ENCODE measurements at places on chromosomes 13 and 19. TPM values are rescaled to one million over a fixed set of nuclear protein-coding genes. Genes with fewer than 3 reads are reported as not detected.

DNA sequence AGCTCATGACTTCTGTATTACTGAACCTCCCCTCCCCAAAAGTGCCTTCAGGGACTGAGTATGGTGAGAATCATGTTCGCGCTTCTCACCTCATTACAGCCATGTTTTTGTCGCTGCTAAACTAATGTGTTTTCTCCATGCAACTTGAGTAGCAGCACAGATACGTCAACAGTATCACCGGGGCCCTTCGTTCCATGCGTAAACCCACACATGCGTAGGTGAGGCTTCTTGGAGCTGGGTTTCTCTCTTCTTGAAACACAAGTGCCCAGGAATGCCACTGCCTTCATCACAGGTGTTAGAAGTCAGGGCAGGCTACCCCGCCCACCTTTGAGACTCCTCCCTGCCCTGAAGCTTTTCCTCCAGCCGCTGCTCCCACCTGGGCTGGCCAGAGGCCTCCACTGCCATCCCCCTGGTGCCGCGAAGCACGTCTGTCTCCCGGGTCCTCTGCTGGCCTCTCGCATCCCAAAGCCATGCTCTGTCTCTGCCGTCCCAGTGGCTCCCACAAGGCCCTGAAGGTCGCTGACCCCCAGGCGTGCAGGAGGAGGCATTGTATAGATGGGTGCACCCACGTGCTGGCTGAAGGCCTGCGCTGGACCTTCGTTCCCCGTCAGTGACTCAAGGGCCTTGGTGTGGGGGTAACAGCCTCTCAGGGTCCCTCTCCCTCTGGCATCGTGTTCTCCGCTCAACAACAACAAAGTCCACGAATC, 135.3 kb upstream of the MCF2L start:
- no peak overlapping the region for H3K27ac ChIP-seq
- no peak overlapping the region for H3K4me3 ChIP-seq
- H3K27me3 ChIP-seq: no peaks in the 10 kb centered on the region
- peaks cover 39% of the 10 kb centered on the region for H3K36me3 ChIP-seq
- peaks cover 4% of the 10 kb centered on the region for H3K4me1 ChIP-seq
- DNase-seq: no peak

- no peaks in the 10 kb centered on the region for H3K27me3 ChIP-seq
- no peak for DNase-seq
- H3K27ac ChIP-seq: no peak overlapping the region
- H3K4me3 ChIP-seq: no peak overlapping the region
- H3K36me3 ChIP-seq: no peaks in the 10 kb centered on the region
- H3K4me1 ChIP-seq: no peaks in the 10 kb centered on the region
Measured at GRCh38 chr13:37344056-37344455, 238.6 kb upstream of the CSNK1A1L start.

DNA sequence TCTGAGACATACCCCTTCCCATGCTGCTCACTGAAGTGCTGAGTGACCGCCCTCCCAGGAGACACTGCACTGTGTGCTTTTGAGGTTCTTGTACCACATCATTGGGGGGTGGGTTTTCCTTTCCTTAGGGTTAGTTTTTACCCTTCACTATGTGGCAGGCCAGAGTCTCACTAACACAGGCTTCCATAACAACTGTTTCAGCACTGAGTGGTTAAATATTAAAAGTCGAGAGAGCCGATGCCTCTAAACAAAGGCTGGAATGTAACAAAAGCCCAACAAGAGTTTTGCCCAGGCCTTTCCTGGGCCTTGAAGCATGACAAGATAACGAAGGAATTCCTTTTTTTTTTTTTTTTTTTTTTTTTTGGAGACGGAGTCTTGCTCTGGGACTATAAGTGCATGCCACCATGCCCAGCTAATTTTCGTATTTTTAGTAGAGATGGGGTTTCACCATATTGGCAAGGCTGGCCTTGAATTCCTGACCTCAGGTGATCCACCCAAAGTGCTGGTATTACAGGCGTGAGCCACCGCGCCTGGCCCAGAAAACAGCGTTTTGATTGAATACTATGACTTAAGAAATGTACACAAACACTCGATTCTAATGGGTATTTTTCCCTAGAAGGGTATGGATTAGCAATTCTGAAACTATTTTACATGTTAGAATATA, 46.5 kb downstream of the ZNF823 start:
- H3K4me3 ChIP-seq: no peak overlapping the region
- no peaks in the 10 kb centered on the region for H3K27me3 ChIP-seq
- H3K27ac ChIP-seq: no peak overlapping the region
- H3K36me3 ChIP-seq: no peaks in the 10 kb centered on the region

The ZNF135 gene
- total RNA-seq: 1.7 TPM

The EDNRB gene
- total RNA-seq: 62.2 TPM

The ZNF382 gene
- total RNA-seq: 4.0 TPM

DNA sequence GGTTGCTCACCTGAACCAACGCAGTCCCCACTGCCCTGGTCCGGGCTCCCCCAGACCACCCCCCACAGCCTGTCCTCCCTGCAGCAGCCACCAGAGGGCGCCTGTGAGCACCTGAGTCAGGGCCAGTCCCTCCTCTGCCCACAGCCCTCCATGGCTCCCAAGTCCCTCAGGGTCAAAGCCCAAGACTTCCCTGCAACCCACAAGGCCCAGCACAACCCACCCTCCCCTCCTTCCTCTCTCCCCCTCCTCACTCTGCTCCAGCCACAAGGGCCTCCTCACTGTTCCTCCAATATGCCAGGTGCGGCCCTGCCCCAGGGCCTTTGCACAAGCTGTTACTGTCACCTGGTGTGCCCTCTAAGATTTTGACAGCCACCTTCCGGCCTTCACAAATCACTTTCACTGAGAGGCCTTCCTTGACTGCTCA, 10.9 kb downstream of the GNA15 start:
- H3K4me1 ChIP-seq: peaks cover 27% of the 10 kb centered on the region
- H3K36me3 ChIP-seq: peaks cover 19% of the 10 kb centered on the region

- no peak overlapping the region for H3K4me3 ChIP-seq
- DNase-seq: no peak
- H3K27ac ChIP-seq: peak overlapping the region; percentile 75
Measured at GRCh38 chr19:15296353-15296752, 36.0 kb downstream of the BRD4 start.

- DNase-seq: no peak
- H3K36me3 ChIP-seq: no peaks in the 10 kb centered on the region
- H3K4me1 ChIP-seq: no peaks in the 10 kb centered on the region
- no peak overlapping the region for H3K4me3 ChIP-seq
- no peaks in the 10 kb centered on the region for H3K27me3 ChIP-seq
- no peak overlapping the region for H3K27ac ChIP-seq
Measured at GRCh38 chr13:87779426-87779825, 108.3 kb downstream of the SLITRK5 start.

DNA sequence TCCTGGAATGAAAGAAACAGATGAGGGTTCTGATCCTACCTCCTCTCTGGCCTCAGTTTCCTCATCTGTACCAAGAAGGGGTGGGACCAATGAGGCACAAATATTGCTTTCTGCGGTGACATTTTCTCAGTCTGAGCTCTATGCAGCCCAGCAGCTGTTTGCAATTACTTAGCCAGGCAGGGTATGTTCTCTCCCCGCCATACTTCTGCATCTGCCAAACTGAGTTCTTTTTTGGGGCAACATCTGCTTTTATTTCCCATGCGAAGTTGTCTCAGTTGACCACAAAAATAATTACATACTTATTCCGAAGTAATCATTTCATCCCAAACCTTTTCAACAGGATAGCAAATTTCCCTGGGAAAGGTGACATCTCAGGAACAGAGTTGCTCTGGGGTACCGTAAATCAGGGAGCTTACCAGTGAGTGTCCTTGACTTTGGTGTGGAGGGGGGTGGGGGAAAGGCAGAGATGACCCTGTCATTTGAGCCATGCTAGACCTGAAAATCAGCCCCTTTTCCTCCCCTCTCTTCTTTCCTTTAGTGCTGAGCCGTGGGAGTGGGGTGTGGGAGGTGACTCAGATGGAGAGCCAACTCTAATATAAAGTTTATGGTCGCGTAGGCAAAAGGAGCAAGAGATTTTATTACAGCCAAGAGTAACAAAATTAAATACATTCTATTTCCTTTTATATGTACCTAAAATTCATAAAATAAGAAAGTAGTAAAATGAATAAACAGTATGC, 165.7 kb upstream of the KL start:
- no peak overlapping the region for H3K4me3 ChIP-seq
- DNase-seq: no peak
- no peak overlapping the region for H3K27ac ChIP-seq
- no peaks in the 10 kb centered on the region for H3K4me1 ChIP-seq

- H3K27ac ChIP-seq: no peak overlapping the region
- no peak for DNase-seq
- no peak overlapping the region for H3K4me3 ChIP-seq
- H3K4me1 ChIP-seq: no peaks in the 10 kb centered on the region
Measured at GRCh38 chr13:111855191-111855590, 211.8 kb upstream of the SOX1 start.

DNA sequence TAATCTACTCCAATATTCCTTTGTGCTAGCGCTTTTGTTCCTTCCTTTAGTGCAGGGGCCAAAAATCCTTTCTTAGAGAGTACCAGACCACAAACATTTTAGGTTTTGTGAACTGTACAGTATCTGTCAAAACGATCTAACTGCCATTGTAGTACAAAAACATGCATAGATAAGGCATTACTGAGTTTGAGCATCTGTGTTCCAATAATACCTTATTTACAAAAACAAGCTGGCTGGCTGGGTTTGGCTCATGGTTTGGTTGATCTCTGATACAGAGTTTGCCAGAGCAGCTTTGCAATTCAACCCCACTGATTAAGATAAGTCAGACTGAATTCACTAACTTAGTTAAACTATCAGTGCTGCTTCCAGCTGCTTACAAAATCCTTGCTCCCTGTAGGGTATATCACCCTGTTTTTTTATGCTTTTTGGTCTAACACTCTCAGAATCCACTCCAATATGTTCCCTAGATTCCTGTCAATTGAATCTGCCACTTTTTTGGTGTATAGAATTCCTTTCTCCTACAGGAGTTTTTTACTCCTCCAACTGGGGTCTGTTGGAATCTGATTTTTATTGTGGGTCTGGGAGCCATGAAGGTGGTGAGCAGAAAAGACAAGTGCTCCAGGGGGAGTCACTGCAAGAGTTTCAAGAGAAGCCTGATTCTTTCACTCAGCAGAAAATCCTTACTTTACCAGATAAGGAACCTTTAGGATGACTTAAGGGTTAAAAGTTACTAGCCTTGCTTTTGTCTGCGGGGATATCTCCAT, 1399.4 kb downstream of the EFNB2 start:
- no peak for DNase-seq
- no peaks in the 10 kb centered on the region for H3K27me3 ChIP-seq
- H3K27ac ChIP-seq: no peak overlapping the region
- no peaks in the 10 kb centered on the region for H3K4me1 ChIP-seq
- no peaks in the 10 kb centered on the region for H3K36me3 ChIP-seq
- no peak overlapping the region for H3K4me3 ChIP-seq

The CNFN gene
- 0.46 TPM for total RNA-seq

The STOML3 gene
- 2.7 TPM for total RNA-seq

The RXFP2 gene
- not detected for total RNA-seq

- no peak overlapping the region for H3K27ac ChIP-seq
- H3K4me3 ChIP-seq: no peak overlapping the region
- H3K27me3 ChIP-seq: no peaks in the 10 kb centered on the region
- no peaks in the 10 kb centered on the region for H3K36me3 ChIP-seq
- DNase-seq: no peak
Measured at GRCh38 chr13:22455036-22455435, 725.7 kb upstream of the SGCG start.

GRCh38 chr19:50266041-50266440, 62.6 kb downstream of the MYH14 start:
- no peak for DNase-seq
- no peaks in the 10 kb centered on the region for H3K4me1 ChIP-seq
- no peak overlapping the region for H3K4me3 ChIP-seq
- H3K36me3 ChIP-seq: peaks cover 46% of the 10 kb centered on the region
- H3K27me3 ChIP-seq: no peaks in the 10 kb centered on the region

DNA sequence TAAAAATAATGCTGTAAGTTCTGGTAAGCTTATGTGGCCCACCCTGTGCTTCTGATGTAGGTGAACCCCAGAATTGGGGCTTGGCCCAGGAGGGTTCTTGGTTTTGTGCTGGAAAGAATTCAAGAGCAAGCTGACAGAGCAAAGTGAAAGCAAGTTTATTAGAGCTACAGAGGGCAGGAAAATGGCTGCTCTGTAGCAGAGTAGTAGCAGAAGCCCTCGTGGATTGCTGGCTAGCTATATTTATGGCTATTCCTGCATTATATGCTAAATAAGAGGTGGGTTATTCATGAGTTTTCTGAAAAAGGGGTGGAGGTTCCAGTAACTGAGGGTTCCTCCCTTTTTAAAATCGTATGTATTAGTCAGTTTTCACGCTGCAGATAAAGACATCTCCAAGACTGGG, 20.6 kb upstream of the ZNF599 start:
- no peak overlapping the region for H3K27ac ChIP-seq
- no peak overlapping the region for H3K4me3 ChIP-seq
- no peaks in the 10 kb centered on the region for H3K4me1 ChIP-seq
- no peak for DNase-seq

The GNG8 gene
- total RNA-seq: not detected

- H3K27ac ChIP-seq: no peak overlapping the region
- peaks cover 1% of the 10 kb centered on the region for H3K4me1 ChIP-seq
- no peaks in the 10 kb centered on the region for H3K27me3 ChIP-seq
- no peak for DNase-seq
- H3K36me3 ChIP-seq: no peaks in the 10 kb centered on the region
Measured at GRCh38 chr19:41922585-41922984, 5.7 kb downstream of the ERFL start.

GRCh38 chr13:27309967-27310598, 39.5 kb downstream of the RASL11A start:
- no peak overlapping the region for H3K4me3 ChIP-seq
- no peaks in the 10 kb centered on the region for H3K36me3 ChIP-seq
- H3K27ac ChIP-seq: no peak overlapping the region
- no peaks in the 10 kb centered on the region for H3K27me3 ChIP-seq

GRCh38 chr19:45667620-45668341, at the start of gene GIPR:
Gene GIPR, plus strand, starts transcription at chr19:45668221. Its CDS starts 1,300 bp downstream, at chr19:45669521.
- H3K27ac ChIP-seq: no peak within 1 kb of the TSS
- peak within 1 kb of the TSS; percentile 24 for H3K4me3 ChIP-seq
- DNase-seq: peak; percentile 70
- H3K4me1 ChIP-seq: peaks cover 41% of the 10 kb centered on the region
- H3K27me3 ChIP-seq: no peaks in the 10 kb centered on the region

DNA sequence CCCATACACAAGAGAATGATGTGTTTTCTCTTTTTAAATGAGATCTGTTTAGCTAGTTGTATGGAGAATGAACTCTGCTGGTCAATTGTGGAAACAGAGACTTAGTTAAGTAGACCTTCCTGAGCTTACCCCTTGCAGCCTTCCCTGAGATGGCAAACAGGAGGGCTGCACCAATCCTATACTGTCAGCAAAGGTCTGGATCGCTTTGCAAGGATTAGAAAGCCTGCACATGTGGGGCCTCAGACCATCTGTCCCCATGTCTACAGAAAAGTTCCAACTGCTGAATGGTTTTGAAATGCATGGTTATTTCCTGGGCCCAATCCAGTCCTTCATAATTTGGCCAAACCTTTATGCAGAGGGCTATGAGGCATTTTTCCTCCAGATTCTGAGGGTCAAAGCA, 183.9 kb upstream of the SLC10A2 start:
- no peaks in the 10 kb centered on the region for H3K36me3 ChIP-seq
- H3K27ac ChIP-seq: no peak overlapping the region
- DNase-seq: no peak
- H3K4me1 ChIP-seq: no peaks in the 10 kb centered on the region

Measured in upper lobe of left lung (tissue), 6 donors.